ENCODE measurements at places on chromosomes 5 and 9.

GRCh38 chr5:30572279-30572678 is 621.2 kb upstream of the CDH6 start:
- DNase-seq, result no peak

DNA sequence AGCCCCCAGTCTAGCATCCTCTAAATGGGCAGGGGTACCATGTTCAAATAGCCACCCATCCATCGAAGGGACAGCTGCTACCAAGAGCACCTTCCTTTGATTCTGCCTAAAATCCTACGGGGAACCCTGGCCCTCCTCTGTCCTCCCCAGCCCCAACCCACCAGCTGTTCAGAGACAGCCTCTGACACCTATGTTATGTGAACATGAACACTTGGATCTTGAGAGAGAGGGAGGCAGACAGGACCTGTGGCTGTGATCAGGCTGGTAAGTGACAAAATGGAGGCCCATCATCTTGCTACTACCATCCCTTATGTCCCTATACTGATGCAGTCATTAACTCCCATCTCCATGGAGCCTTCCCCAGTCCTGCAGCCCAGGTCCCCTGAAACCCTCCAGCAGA is 8.2 kb downstream of the SLC23A1 start:
- no peak for DNase-seq

DNA sequence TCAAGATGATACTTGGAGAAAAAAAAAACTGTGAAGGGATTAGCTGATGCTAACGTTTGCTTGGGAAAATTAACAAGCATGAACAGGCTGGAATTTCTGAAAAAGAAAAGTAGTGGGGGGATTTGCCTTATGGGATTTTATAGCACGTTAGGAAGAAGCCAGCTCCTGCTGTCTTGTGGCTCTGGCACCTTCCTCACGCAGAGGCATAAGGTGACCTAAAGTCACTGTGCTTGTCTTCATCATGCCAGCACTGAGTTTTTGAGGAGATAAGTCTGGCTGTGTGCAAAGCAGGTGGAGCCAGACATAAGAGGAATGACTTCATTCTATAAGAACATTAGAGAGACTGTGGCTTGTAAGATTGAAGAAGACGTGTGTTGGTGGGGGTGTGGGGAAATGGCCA is 94.4 kb upstream of the MAP1B start:
- DNase-seq, result no peak

DNA sequence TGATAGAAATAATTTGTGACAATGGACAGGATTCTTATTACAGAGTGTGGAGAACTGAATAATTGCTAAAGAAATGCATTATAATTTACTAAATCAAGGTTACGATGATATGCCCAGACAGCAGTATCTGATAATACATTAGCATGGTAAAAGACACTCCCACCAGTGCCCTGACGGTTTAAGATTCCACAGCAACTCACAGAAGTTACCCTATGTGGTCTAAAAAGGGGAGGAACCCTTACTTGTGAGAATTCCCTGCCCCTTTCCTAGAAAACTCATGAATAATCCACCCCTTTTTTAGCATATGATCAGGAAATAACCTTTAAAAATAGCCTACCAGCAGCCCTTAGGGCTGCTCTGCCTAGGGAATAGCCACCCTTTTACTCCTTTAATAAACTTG is 244.7 kb upstream of the SLC24A2 start:
- no peak for DNase-seq

DNA sequence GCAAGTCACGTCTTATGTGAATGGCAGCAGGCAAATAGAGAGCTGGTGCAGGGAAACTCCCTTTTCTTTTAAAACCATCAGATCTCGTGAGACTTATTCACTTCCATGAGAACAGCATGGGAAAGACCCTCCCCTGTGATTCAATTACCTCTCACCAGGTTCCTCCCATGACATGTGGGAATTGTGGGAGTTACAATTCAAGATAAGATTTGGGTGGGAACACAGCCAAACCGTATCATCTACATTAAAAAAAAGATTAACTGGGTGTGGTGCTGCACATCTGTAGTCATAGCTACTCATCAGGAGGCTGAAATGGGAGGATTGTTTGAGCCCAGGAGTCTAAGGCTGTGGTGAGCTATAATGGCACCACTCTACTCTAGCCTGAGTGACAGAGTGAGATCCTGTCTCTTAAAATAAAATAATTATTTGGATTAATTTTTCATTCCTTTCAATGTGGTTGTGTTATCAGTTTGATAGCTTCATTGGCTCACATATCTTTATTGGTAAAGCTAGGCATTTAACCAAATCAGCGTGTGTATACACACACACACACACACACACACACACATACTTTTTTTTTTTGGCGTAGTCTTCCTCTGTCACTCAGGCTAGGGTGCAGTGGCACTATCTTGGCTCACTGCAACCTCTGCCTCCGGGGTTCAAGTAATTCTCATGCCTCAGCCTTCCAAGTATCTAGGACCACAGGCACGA is 21.8 kb downstream of the DENND4C start:
- no peak for DNase-seq

DNA sequence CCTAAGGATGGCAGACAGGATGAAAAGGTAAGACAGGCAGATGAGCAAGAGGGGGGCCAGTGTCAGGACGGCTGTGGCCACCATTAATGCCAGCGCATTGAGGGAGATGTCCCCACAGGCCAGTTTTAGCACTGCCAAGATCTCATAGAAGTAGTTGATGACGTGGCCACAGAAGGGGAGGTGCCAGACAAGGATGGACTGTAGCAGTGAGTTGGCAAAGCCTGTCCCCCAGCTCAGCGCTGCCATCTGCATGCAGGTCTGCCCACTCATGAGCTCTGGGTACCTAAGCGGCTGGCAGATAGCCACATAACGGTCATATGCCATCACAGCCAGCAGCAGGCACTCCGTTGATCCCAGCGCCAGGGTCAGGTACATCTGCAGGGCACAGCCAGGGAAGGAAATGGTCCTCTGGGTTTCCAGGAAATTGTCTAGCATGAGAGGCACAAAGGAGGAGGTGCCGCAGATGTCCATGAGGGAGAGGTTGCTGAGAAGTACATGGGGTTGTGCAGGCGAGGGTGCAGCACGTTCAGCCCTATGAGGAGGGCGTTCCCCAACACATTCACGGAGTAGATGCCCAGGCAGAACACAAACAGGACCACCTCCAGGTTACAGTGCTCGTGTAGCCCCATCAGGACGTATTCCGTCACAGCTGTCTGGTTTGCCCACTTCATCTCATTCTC is 10.8 kb downstream of the OR13J1 start:
- DNase-seq, result no peak

GRCh38 chr9:114016101-114016500 is 62.0 kb downstream of the AMBP start:
- no peak for DNase-seq
